Breast epithelium (tissue), 4 donors: ENCODE measurements at places on chromosomes 3 and 15.

- peak; percentile 24 for DNase-seq
These were observed 674 bp downstream of the SERP1 start for GRCh38 chr3:150545419-150546225.

DNA sequence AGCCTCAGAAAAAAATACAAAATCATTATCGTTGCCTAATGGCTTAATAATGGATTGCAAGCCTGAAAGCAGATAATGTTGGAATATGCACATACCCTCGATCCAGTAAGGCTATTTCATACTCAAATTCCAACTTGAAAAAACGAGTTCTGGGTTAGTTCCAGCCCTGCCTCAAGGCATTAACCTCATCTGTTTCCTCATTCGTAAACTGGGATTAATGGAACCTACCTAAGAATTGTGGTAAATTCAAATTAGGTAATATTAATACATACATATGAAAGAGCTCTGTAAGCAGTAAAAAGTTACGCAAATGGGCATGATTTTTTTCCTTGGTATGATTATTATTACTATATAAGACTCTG lies 107.5 kb downstream of the SRGAP3 start:
- DNase-seq = no peak

GRCh38 chr3:88133711-88134263 lies 16.0 kb upstream of the C3orf38 start:
- DNase-seq = no peak

DNA sequence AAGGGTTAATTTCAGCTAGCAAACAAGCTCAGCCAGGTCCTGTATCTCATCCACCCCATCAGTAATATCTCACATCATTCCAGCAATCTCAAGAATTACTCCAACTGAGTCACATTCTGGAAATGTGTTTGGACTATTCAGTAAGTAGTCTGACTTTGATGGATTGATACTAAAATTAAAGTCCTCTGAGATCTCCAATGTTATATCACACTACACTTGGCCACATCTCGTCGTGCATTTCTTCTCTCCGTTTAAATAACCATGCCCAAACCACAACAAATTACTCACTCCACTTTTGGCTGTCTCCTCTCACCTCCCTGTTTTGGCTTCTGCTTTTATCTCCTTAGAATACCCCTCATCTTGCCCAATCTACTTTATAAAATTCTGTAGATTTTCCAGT lies 292.2 kb downstream of the PYDC2 start:
- DNase-seq = no peak

- peak; percentile 75 for DNase-seq
These were observed 1.1 kb downstream of the CMTM7 start for GRCh38 chr3:32392536-32393302.

DNA sequence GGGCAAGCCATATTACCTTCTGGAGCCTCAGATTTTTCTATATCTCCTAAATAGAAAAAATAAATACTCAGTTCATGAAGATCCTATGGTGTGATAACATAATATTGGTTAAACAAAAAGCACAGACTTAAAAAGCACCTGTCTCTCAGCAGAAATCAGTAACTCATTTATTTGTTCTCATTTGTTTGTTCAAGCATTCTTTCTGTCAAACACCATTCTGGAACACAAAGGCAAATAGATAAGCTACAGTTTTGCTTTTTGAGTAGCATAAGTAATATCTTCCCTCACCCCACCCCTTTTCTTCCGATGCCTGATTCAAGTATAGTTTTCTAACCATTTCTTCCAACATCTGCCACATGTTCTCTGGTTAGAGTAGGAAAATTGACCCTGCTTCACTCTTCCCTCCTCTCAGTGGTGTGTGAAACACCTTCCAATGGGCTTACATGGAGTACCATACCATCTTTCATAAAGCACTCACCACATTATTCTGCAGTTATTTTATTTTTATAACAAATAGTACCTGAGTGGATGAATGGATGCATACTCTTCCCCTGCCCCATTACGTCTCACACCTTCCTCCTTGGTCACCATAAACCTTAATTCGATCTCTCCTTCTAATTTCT lies 8.4 kb upstream of the IL1RAP start:
- no peak for DNase-seq

DNA sequence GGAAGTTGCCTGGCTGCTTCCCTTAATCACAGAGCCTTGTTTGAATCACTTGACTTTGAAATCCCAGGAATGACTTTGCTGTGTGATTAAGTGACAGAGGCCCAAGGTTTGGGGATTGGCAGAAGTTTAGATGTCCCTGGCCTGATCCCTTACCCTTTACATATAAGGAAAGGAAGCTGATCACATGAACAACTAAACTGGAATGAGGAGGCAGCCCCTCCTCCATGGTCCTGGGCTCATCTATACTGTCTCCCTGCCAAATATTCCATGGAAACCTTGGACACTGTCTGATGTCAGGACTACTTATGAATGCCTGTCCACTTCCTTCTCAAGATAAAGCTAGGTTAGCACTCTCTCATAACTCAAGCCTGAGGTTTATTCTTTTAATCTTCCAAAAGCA lies 181.3 kb upstream of the CTDSPL start:
- DNase-seq = no peak

DNA sequence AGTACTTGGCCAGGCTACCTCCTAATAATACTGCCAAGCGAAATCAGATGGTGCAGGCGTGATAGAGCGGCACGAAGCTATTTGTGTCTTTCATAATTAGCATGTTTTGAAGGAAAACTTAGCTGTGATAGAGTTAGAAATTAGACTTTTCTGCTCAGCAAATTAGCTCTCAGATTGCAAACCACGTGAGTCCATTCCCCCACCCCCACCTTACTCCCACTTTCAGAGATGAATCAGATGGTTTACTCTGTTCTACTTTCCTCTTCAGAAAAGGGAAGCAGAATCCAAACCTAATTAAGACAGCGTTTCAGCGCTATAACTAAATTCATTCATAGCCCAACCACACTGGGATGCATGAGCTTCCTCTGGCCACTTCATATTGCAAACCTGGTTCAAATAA lies 214.6 kb downstream of the SLCO3A1 start:
- no peak for DNase-seq

DNA sequence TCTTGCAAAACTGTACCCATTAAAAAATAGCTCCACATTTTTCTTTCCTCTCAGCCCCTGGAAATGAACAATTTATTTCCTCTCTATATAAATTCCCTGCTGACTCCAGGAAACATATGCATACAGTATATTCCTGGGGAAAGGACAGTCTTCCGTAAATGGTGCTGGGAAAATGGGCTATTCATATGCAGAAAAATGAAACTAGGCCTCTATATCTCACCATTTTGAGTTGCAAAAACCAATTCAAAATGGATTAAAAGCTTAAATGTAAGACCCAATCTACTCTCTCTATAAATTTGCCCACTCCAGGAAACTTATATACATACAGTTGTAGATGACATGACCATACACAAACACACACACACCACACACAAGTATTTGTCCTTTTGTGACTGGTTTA lies 85.9 kb upstream of the GPR149 start:
- DNase-seq = no peak

GRCh38 chr3:43481375-43481774 lies 140.4 kb downstream of the ANO10 start:
- DNase-seq = no peak

DNA sequence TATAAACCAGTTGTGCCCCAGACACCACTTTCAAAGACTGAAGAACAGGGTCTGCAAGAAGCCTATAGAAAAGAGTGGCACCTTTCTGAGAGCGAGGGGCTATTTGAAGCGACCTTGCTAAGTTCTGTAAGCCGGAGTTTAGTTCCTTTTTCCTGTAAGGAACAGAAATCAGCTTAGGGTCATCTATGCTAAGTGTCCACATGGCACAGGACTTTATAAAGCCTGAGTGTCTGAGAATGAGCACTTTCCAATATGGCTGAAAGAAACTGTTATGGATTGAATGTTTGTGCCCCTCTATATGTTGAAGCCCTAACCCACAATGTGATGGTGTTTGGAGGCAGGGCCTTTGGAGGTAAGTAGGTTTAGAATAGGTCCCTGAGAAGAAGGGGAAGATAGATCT lies 4.0 kb upstream of the A4GNT start:
- DNase-seq = no peak

- no peak for DNase-seq
These were observed 187.2 kb downstream of the CLSTN2 start for GRCh38 chr3:140122183-140122582.

GRCh38 chr15:98611808-98612207 lies 36.5 kb upstream of the IGF1R start:
- DNase-seq = peak; percentile 8

- DNase-seq = peak; percentile 75
These were observed 46.7 kb downstream of the MESD start for GRCh38 chr15:80942746-80943565.

- DNase-seq = no peak
These were observed 37.9 kb downstream of the LIPC start for GRCh38 chr15:58469432-58470353.

DNA sequence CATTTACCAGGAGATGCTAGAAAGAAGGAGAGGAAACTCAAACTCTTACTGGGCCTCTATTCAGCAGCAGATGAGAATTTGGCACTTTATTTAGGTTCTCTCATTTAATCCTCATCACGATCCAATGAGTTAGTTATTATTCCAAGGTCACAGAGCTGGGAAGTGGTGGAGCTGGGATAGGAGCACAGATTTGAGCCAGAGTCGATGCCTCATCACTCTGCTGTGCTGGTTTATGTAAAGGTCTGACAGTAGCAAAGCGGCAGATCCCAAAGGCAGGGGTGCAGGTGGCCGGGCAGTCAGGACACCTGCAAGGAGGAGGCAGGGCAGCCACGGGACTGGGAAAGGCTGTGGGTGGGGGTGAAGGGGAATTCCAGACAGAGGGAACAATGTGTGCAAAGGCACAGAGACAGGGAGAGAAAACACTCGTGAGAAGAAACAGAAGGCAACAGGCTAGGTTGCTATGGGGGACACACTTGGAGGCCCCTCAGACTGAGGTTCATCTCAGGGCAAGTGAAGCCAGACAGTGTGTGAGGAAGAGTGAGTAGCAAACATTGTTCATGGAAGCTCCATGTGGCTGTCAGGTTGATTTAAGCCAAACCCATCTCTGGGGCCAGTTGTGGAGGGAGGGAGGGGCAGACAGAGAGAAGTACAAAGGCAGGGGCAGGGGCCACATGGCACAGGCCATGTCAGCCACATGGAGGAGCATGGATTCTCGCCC lies 26.8 kb downstream of the RAB6B start:
- no peak for DNase-seq

GRCh38 chr3:356952-357351 lies 160.4 kb downstream of the CHL1 start:
- DNase-seq = no peak

DNA sequence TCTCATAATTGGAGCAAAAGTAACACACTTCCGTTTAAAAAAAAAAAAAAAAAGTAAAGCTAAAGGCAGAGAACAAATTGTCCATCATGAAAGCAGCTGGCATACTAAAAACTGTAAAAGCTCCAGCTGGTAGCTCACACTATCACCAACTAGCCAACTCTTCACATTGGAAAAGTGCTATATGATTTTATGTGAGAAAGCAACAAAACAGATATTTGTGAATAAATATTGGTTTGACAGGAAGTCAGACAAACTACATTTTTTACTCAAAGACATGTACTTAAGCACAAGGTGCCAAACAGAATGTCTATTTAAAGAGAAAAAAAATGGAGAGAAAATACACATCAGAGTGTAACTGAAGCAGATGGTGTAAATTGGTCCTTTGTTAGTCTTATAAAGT lies 231.2 kb upstream of the CADM2 start:
- no peak for DNase-seq

DNA sequence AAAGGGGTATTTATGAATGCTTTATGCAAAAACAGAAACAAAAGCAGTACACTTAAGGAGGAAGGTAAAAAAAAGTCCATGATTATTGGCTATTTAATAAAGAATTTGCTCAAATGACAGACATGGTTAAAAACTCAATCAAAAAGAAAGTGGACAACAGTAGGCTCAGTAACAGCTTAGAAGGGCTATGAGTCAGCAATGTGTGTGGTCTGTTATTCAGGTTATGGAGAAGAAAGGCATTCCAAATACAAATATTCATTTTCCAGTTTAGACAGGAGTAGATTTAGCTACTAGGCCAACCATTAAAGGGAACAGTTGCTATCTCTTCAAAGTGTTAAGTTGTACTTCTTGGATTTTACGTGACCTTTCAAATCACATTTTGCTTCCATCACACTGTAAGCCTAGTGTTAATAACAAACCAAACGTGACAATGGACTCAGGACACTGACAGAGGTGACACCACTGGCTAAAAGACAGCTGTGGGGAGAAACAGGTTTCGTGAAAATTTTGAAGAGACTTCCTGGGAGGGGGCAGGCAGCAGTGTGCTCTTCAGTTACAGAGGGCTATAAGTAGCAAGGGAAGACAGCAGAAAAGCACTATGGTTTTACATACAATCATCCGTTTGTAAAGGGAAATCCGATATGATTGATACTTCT lies 41.7 kb upstream of the MYO5C start:
- no peak for DNase-seq

DNA sequence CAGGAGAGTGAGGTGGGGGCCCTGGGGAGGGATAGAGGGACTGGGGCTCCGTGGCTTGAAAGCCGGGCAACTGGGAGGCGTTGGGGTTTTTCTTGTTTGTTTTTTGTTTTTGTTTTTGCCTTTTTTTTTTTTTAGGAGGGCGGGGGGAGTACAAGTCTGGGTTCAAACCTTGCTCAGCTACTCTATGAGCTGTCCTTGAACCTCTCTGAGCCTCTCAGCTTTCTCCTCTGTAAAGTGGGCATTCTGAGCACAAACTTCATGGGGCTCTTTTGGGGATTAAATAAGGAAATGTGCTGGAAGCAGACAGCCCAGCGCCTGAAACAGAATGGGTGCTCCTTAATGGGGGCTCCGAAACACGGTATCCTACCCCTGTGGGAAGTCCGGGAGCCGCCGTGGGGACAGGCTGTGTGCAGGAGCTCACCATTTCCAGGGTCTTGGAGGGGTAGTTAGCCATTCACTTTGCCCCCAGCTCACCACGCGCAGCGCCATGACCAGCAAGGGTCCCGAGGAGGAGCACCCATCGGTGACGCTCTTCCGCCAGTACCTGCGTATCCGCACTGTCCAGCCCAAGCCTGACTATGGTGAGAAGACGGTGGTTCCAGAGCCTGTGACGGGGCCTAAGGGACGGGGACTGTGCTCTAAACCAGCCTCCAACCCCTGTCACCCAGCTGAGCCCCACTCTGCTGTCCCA lies 388 bp downstream of the ACY1 start:
- DNase-seq = no peak

GRCh38 chr15:63519041-63519440 lies 14.6 kb downstream of the USP3 start:
- no peak for DNase-seq

- no peak for DNase-seq
These were observed at the start of gene CD200R1 for GRCh38 chr3:112974894-112975293. Gene CD200R1, minus strand, starts transcription at chr3:112975103. Its CDS starts 246 bp downstream, at chr3:112974857.

DNA sequence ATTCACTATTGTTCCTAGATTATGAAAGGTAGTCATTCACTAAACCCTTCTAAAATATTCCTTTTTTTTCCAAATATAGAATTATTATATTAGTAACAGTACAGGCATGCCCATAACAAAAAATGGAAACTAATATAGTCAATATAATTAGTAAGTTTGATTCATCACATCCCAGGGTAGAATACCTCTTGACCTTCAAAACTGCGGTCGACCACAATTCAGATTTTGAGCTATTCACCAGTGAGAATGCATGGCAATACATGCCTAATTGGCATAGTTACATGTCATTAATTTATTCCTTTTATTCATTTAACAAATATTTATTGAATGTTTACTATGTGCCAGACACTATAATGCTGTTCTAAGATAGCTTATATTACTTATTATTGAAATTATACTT lies 98.0 kb downstream of the CHL1 start:
- no peak for DNase-seq
